ENCODE measurements at places on chromosomes 16 and 17.

DNA sequence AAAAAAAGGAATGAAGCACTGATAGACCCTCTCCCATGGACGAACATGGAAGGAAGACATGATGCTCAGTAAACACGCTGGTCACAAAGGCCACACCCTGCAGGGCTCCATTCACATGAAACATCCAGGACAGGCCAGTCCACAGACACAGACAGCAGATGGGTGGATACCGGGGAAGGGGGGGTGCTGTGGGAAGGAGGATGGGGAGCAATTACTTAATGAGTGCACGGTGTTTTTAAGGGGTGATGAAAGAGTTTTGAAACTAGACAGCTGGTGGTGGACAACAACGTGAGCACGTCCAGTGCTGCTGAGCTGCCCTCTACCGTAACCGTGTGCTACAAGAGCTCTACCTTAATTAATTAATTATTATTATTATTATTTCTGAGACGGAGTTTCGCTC lies 6.0 kb upstream of the SLC16A3 start:
- no peak for DNase-seq

DNA sequence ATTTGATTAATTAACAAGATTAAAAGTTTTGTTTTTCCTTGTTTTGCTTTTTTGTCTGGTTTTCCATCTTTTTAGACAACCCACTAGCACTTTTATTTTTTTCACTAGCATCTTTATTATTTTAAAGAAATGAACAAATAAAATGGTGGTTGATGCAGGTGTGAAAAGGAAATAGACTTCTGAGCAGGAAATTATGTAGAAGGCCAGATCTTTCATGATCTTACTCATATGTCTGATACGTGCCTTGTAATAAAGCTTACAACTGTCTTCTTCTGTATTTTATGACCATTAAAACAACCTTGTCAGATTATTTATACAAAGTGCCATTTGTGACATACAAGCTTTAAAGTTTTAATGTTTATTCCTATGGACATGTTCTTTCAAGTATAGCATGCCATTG lies 6.3 kb downstream of the SLFN12L start:
- DNase-seq, result no peak

GRCh38 chr17:36720131-36720530 lies 118.7 kb downstream of the MRM1 start:
- DNase-seq, result no peak

DNA sequence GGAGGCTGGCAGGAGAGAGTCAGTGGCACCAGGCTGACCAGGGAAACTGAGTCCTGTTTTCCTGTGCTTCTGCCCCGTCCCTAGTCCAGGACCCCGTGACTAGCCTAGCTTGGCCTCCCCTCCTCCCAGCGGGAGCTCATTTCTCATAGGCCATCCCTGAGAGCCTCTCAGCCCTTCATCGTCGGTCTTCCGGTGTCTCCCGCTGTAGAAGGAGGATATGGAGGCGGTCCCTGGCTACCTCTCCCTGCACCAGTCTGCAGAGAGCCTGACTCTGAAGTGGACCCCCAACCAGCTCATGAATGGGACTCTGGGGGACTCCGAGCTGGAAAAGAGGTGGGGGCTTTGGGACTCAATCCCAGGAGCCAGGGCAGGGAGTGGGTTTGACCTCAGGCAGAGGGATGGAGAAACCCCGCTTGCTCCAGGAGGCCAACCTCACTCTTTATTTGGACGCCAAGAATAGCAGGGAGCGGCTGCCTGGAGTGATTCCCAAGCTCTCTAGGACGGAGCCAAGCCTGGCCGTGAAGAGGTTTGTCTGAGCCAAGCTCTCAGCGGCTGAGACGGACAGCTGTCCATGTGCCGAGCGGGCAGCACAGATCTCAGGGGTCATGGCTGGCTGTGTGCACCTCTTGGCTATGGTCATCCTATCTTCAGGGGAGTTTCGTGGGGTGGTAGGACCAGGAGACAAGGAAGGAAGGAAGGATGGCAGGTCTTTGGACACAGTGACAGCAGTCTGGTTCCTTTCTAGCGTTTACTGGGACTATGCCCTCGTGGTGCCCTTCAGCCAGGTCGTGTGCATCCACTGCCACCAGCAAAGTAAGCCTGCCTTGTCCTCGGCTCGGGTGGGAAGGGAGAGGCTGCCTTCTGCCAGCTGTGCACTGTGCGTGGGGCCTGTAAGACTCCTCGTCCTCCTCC lies 26.8 kb downstream of the SGSM2 start:
- no peak for DNase-seq

DNA sequence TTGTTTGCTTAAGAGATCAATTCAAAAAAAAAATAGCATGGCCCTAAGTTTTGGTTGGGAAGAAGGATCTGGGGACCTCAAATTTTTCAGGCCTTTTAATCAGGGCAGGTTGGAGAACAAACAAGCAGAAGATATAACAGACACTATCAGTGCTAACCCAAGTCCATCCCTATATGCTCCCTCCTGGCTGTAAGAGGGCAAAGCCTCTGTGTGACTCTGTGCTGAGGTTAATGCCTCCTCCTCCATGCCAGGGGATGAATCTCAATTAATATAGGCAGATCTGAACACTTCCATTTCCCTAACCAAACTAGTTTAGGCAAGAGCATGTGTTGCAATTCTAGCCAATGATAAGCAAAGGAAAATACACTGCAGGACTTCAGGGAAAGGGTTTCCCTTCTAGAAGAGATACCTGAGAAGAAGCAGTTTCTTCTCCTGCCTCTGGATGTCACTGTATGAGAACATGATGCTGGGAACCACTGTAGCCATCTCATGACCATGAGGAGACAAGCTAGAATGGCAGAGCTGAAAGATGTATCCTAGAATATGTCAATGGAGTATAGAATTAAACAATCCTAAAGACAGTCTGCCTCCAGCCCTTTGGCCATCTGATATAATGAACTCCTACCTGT lies 76.0 kb downstream of the CHD9NB start:
- DNase-seq, result no peak

DNA sequence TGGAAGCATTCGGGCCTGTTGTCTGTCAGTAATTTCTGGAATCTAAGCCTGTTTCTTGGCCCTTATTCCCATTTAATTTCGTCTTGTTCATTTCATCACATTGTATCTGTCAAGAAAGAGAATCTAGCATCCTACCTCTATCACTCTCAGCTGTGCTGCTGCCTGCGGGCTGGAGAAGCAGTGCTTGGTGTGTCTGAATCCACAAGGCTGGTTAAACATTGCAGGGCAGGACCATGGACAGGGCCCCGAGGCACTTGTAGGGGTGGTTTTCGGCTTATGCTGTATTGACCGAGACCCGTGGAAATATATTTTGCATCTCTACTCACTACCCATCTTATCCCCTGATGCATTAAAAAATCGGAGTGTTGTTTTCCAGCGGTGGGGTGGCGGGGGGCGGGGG lies 3.1 kb downstream of the RAB11FIP4 start:
- DNase-seq, result peak; percentile 15

- DNase-seq, result no peak
Observed at GRCh38 chr16:82993415-82993814, 366.6 kb downstream of the CDH13 start.

GRCh38 chr17:78369791-78370381 lies 8.6 kb upstream of the PGS1 start:
- no peak for DNase-seq

GRCh38 chr17:79890706-79891105 lies 51.5 kb upstream of the CBX4 start:
- no peak for DNase-seq

- peak; percentile 29 for DNase-seq
Observed at GRCh38 chr17:7445619-7445968, 733 bp downstream of the CHRNB1 start.

DNA sequence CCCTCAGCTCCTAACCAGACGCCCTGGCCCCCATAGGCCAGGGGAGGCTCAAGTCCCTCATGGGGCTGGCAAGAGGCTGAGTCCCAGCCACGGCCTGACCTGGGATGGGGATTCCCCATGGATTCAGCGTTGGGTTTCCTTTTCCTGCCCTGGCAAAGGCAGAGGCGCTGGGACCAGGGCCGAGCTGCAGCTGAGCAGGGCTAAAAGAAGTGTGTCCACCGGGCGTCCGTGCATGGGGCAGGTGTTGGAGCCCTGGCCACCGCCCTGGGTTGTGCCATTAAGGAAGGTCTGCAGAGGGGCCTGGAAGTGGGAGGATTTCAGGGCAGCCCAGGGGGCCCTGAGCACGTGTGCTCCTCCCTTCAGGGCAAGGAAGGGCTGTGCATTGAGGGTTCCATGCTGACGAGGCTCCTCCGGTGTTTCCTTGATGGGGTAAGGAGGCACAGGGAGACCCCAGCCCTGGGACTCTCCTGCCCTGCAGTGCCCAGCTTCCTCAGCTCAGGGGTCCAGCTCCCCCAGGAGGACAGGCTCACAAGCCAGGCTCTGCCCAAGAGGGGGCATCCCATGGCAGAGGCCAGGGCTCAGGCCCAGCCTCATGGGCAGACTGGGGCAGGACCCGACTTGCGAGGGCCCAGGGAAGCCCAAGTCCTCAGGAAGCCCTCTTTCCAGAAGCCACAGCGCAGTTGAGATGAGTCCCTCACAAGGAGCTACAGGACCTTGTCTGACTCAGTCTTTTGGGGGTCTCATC lies 10.1 kb downstream of the TBC1D26 start:
- no peak for DNase-seq

DNA sequence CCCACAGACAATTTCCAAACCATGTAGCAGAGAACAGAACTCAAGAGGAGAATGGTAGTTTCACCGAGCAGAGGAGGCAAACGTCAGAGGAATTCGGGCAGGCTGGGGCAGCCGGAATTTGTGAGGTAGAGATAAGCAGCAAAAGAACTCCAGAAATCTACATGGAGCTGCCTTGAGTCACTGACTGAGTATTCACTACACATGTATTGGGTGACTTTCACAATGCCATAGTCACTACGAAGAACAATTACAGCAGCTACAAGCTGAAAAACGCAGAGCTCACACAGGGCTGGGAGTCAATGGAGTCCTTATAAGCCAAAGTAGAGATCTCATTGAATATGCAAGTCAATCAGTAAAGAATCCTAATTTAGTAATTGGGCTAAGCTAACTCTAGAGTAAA lies 13.4 kb downstream of the CMC2 start:
- no peak for DNase-seq

- no peak for DNase-seq
Observed at GRCh38 chr17:31918701-31919128, 17.2 kb upstream of the UTP6 start.

DNA sequence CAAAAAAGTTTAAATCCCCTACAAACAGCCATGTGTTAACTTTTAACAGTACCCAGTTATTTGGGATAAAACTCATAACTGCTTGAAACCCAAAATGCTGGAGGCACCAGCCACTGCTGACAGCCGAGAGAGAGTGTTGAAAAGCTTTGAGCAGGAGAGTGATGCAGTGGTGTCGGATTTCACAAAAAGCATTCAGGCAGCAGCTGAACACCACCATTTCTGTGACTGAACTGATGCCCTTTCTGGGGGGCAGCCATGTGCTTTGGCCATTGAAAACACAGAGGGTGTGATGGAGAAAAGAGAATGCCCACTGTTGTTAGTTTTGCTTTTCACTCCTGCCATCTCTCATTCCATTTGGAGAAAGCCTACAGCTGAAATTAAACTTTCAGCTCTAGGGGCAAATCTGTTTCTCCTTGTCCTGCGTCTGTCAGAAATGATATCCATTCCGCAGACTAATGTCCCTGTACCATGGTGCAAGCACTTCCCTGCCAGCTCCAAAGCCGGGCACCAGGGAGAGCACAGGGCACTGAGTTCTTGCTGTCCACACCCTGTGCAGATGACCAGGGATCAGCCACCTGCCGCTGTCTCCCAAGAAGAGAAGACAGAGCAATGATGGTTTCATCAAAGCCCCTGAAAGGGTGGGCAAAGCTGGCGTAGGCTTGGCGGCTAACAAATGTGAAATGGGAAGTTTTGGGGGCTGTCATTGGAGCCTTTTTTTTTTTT lies 16.6 kb upstream of the MLYCD start:
- no peak for DNase-seq

DNA sequence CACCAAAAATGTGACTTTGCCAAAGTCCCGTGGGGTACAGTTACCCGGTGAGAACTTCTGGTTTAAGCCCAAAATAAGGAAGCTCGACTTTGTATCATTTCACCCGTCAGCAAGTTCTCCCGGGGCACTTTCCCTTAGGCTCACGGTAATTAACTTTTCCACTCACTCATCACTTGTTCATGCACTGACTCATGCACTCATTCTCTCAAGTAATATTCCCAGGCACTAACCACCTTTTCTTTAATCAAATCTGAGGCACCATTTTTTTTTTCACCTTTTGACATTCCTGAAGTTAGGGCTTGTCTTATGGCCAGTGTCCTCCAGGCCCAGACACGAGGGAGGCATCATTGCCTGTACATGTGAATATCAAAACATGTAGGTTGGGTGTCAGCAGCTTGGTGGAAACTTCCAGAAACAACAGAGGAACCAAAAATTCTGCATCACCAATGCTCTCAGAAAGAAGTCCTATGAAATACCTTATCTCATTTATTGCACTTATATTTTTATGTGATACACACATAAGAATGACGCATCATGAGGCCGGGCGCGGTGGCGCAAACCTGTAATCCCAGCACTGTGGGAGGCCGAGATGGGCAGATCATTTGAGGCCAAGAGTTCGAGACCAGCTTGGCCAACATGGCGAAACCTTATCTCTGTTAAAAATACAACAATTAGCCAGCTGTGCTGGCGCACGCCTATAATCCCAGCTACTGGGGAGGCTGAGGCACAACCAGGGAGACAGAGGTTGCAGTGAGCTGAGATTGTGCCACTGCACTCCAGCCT lies 36.1 kb upstream of the ATP2C2 start:
- DNase-seq, result no peak

DNA sequence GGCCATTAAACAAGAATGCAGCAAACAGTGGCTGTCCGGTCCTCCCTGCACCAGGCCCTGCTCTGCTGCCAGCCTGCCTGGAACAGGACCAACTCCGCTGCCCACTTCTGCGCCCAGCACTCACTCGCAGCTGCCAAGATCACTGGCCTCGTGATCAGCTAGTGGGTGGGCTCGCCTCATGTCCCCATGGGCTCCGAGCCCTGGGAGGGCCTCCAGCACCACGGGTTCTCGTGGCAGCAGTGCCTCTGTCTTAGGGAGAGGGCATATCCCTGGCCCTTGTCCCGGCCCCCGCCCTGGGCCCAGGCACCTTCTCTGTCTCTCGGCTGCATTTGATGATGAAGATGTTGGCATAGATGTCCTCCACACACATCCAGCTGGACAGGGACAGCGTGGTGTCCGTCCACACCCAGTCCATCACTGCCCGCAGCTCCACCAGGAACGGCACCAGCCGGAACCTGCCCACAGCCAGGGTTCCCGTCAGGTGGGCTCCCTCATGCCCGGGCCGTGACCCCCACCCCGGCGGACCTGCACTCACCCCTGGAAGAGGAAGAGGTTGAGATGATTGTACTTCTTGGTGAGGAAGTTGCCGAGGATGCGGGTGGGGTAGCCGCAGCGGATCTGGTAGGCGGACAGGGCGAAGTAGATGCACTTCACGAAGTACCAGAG lies 13.1 kb downstream of the CTU2 start:
- DNase-seq, result no peak
